ENCODE measurements at places on chromosomes 6 and 20.

DNA sequence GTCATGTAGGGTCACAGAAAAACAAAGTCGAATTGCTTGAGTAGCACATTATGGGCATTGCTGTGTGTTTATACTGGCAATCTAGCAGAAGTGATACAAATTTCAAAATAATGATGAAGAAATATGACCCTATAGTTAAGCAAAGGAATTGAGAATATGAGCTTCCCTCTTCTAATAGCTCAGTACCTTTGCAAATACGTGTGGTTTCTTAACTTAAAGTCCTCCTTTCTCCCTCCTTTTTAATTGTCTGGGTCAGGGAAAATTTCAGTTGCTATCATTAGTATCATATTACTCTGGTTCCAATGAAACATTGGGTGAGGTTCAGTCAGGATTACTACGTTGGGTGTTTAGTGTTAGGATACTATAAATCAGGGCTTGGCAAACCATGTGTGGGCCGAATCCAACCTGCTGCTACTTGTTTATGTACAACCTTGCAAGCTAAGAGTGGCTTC lies 166.8 kb upstream of the CARMIL1 start:
- DNase-seq, result no peak

GRCh38 chr6:65924411-65924810 lies 217.4 kb upstream of the EYS start:
- DNase-seq, result no peak

DNA sequence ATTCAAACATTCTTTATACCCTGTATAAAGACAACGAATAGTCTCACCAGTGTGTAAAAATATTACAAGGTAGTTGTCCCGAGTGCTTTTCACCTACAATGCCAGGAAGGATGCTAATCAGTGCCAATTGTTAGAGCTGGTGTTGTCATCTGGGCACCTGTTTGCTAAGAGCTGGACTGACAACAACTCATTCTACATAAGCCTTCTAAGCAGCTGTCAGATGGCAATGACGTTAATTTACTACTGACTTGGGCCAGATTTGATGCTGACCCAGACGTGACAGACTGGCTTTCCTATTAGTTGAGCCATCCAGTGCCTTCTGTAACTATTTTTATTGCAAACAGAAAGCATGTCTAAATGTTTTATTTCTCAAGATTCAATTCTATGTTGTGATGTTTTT lies 355.2 kb downstream of the ADGRB3 start:
- DNase-seq, result no peak

GRCh38 chr20:18904192-18904591 lies 90.6 kb downstream of the SCP2D1 start:
- DNase-seq, result no peak

GRCh38 chr6:10073341-10073740 lies 341.5 kb downstream of the TFAP2A start:
- no peak for DNase-seq

- DNase-seq, result no peak
Measured at GRCh38 chr6:27176096-27176495, 71.4 kb upstream of the PRSS16 start.

- DNase-seq, result no peak
Measured at GRCh38 chr6:31247813-31248212, 24.1 kb downstream of the HLA-C start.

- no peak for DNase-seq
Measured at GRCh38 chr6:56790414-56790813, 147.7 kb upstream of the DST start.

DNA sequence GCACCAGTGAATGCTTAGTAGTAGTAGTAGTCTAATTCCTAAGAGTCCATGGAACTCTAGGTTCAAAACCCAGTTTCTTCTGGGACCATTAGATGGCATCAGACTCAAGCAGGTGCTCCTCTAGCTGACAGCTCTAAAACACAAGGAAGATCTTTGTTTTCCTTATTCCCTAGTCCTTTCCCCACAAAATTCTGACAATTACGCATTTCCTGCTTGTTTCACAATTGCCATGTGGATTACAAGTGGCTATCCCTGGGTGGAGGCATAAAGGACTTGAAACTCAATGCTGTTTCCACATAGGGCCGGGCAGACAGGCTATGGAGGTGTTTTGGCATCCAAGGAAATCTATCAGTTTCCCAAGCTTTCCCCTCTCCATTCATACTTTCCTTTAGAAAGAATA lies 9.2 kb upstream of the HLA-DOB start:
- no peak for DNase-seq

Data from C1 segment of cervical spinal cord (tissue), 14 donors.